ENCODE measurements at places on chromosomes 6 and 20.

DNA sequence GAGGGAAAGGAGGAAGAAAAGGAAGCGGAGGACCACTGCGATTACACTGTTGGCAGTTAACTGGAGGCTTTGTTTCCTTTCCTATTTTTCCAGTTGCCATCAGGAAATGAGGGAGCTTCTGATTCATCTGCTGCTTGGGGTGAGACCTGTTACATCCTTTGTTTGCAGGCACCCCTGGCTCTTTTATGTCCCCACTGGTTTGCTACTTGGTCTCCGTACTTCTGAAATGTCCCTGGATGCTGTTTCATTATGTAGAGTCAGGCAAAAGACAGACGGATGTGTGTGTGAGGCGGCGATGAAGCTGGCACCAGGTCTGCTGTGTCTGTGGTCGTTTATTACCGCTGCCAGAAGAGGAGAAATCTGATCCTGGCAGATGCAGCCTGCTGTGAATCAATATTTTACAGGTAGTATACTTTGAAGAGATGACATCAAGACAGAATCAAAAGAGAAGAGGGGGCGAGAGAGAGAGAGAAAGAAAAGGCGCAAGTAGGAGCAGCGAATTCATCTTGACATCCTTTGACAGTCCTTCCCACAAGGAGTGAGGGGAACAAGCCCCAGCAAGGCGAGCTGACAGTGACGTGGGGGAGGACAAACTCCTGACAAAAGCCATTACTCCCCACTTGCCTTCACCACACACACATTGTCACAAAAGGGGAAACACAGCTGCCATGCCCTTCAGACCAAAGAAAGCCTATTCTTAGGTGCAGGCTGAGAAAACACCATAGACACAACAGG, 145.9 kb upstream of the FBXL4 start:
- no peak for DNase-seq

DNA sequence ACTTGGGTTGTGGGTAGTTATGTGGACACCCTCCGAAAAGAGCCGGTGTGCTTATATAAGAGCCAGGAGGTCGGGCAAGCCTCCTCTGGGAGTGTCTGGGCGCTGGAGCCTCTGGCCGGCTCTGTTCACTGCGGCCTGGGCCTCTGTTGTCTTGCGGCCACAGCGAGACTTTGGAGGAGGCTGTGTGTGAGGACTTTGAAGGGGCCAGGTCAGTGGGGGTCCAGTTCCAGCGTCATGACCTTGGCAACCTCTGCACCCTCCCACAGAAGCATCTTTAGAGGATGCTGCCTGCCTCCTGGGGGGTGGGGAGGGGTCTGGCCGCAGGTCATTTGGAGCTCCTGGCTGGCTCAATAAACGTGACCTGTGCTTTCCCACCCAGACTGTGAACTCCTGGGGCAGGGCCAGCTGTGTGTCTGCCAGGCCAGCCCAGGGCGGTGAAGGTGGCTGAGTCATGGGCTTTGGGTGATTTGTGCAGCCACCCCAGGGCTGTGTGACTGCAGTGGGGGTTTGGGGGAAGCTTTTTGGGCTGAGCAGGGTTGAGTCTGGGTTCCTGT, 1.2 kb downstream of the TCEA2 start:
- DNase-seq = no peak

DNA sequence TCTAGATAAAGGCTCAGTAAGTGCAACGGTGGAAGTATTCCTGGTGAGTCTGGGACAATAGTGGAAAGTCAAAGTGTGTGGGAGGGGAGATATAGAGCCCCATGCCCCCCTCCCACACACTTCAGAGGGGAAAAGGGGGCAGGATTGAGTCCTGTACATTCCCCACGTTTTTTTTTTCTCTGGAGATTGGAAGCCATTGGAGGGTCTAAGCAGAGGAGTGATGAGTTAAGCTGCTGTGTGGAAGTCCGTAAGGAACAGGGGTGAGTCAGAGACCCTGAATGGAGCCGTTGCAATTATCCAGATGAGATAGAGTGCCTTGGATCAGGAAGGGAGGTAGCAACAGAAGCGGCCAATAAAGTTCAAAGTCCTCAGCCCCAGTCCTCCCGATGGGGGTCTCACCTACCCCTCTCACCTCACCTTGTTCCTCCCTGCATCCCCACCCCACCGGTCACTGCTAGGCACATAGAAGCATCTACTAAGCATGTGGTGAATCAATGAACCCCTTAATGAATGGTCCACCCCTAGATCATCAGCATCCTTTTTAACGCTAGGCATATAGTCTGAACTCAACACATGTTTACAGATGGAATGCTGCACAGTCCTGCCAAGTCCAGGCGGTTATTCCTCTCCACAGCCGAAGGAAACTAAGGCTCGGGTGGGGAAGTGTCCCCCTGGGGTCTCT, 662 bp upstream of the SLC9A8 start:
- DNase-seq = no peak

DNA sequence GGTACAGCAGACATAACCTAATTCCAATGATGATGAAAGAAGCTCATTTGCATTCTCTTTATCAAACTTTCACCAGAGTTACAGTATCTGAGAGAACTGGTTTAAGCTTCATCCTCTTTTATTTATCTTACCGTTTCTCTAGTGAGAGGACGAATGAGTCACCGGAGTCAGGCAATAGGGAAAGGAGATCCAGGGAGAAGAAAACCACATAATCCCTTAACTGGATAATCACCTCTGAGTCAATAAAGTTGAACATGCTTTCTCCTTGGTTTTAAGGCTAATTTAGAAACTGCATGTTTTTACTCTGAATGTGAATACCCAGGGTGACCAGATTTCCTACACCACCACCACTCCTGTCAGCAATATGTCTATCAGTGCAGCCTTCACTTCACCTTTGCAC, 313.7 kb upstream of the TBX18 start:
- DNase-seq = no peak

DNA sequence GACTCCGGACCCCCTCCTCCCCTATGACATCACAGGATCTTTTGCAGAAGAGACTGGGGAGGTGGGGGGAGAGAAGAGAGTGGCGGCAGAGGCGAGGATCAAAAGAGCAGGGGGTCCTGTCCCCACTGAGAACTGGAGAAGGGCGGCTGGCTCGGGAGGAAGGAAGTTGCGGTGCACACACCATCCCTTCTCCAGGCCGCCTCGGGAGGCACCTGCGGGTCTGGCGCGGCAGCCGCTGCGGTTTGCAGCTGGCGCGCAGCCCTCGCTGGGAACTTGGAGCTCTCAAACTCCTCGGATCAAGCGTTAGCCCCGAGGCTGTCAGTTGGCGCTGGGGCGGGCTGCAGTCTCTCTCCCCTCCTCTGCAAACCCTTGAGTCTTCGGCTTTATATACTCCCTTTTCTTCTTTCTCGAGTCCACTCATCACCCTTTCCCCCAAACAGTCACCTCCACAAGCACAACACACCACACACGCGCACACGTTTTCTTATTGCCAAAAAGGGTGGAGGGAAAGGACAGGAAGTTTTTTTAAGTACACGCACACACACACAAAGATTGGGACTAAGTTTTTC, 180.7 kb downstream of the TBXT start:
- DNase-seq = no peak

DNA sequence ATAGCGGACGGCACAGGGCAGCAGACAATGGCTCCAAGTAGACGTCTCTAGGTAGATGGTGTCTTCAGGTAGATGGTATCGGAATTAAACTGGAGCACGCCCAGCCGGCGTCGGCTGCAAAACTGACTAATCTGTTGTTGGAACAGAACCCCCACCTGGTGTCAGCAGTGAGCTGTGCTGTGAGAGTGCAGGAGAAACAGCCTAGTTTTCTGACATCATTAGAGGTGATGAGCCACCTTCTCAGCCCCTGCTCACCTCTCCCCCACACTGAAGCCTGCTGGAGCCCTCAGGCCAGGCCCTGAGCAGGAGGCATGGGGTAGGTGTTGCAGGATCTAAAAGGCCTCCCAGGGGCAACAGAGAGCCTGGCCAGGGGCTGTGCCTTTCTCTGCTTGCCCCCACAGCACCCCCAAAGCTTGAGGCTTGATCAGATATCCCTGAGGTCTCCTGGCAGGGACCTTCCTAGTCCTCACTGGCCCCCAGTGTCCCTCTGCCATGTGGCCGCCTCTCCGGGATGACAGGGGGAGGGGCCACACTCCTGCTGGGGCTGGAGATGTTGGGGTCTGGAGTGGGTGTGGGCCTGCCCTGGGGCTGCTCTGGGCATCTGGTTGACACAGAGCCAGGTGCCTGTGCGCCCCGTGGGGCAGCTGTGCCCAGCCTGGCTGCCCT, 6.9 kb upstream of the HELZ2 start:
- DNase-seq = peak; percentile 37

GRCh38 chr6:138109042-138109997, 2.1 kb upstream of the PERP start:
- peak; percentile 85 for DNase-seq

DNA sequence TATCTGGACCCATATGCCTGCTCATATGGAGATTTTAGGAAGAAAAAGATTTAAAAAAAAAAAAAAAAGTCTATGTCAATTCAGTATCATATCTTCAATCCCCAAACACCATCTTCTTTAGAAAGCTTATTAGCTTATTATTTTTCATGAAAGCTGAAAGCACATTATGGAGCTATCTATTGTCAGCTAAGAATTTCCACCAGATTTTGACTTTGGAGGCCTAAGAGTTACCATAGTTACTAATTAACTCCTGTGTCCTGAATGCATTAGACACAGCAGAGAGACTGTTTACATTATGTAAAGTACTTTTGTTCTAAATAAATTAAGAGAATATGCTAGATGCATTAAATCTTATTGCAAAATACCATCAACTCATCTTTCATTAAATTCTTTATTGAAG, 255.5 kb upstream of the NRSN1 start:
- no peak for DNase-seq

GRCh38 chr20:44475372-44475693, 341 bp upstream of the TTPAL start:
- DNase-seq = no peak

DNA sequence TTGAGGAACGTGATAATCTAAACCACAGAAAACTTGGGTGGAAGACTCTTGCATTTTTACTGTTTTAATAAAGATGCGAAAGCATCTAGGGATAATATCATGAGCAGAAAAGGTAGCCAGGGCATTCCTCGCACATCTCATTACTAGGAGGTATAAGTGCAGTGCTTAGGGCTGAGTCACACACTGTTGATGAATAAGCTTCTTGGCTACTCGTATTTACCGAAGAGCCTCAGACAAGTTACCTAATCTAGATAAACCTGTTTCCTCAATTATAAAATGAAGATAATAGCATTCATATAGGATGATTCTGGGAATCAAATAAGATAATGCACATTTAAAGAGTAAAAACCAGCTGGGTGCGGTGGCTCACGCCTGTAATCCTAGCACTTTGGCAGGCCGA, 780 bp upstream of the KIAA0319 start:
- peak; percentile 50 for DNase-seq

GRCh38 chr6:132511210-132511830, 1.6 kb downstream of the STX7 start:
- DNase-seq = peak; percentile 75

DNA sequence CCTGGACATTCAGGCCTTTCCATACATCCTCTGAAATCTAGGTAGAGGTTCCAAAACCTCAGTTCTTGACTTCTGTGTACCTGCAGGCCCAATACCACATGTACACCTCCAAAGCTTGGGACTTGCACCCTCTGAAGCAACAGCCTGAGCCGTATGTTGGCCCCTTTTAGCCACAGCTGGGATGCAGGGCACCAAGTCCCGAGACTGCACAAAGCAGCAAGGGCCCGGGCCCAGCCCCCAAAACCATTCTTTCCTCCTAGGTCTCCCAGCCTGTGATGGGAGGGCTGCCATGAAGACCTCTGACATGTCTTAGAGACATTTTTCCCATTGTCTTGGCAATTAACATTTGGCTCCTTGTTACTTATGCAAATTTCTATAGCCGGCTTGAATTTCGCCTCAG, 107.4 kb upstream of the FRMD1 start:
- DNase-seq = no peak

- DNase-seq = no peak
Observed at GRCh38 chr20:3867802-3868201, 21.2 kb downstream of the MAVS start.

DNA sequence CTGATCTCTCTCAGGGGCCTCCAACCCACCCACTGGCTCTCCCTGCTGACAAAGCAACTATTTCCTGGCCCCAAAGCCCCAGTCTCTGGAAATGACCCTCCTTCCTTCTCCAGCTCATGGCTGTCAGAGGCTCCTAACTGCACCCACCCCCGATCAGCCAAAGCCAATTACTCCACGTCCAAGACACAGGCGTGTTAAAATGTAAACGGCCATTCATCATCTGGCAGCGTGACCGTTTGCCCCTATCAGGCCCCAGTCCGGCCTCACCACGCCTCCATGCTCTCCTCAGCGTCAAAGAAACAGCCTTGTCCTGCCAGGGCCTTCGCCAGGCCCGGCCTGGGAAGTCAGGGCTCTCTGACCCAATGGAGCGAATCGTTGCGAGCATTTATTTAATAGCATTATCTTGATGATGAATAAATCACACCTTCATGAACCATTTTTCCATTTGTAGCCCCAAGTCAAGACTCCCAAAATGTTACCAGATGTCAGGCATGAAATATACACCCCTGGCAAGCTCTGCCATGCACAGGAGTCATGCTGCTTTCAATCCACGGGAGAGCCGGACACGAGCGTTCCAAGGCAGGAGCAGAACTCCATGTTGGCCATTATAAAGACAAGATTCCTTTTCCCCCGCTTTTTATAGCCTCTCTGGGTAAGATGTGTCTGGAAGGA, 17.7 kb downstream of the RIPOR3 start:
- peak; percentile 50 for DNase-seq

- DNase-seq = no peak
Observed at GRCh38 chr6:136820561-136820960, 1.8 kb upstream of the PEX7 start.

DNA sequence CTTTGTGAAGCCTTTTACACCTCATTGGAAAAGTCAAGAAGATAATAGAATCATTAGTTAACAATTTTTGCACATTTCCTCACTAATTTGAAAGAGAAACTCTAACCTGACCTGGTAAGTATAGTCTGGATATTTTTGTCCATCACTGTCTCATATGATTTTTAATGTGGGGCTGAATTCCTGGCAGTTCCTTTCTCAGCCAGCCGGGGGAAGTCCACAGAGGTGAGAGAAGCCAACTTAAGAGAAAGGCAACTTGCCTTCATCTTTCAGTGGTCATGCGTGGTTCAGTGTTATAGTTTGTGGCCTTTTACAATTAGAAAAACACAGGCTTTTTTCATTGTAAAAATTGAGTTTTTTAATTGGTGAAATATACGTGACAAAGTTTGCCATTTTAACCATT, 80.6 kb downstream of the CDYL start:
- no peak for DNase-seq

GRCh38 chr6:18209539-18210197, 54.4 kb downstream of the KDM1B start:
- no peak for DNase-seq

Measured in small intestine (tissue), 16 donors.